ENCODE measurements at places on chromosomes 7 and 10.

DNA sequence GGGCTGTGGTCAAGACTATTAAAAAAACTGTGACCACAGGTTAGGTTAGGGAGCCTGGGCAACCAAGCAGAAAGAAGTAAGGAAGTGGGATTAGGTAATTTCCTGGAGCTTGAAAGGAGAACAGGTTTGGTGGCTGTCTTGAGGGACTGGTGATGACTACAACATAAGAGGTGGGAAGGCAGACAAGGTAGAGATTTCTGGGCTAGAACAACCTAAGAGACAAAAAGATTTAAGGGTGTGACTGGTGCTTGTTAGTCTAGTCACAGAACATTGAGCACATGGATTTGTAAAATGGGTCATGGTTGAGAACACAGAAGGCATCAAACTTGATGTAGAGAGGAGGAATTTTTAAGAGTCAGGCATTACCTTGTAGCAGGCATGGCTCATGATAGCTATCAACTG lies 123.7 kb upstream of the ASAH2 start:
- DNase-seq = no peak

- peak; percentile 72 for DNase-seq
These were observed 13.7 kb downstream of the RPS24 start for GRCh38 chr10:78047314-78047891.

GRCh38 chr7:91357901-91358300 lies 93.7 kb downstream of the FZD1 start:
- no peak for DNase-seq

- DNase-seq = no peak
These were observed 944.1 kb downstream of the SORCS3 start for GRCh38 chr10:105585171-105585570.

DNA sequence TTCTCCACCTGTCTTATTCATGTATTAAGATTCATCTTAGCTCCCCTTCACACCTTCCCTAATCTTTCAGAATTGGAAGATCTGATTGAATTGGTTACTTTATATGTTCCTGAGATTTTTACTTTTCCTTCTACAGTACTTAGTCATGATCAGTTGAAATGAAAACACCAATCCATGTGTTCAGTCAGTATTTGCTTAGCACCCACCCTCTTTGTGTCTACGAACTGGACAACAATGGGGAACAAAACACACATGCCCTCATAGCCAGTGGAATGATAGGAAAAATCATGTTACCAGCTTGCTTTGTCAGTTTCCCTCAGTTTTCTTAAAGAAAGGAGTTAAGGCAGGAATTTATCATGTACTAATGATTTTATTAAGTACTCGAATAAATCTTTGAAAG lies 2.0 kb downstream of the MASTL start:
- DNase-seq = no peak

DNA sequence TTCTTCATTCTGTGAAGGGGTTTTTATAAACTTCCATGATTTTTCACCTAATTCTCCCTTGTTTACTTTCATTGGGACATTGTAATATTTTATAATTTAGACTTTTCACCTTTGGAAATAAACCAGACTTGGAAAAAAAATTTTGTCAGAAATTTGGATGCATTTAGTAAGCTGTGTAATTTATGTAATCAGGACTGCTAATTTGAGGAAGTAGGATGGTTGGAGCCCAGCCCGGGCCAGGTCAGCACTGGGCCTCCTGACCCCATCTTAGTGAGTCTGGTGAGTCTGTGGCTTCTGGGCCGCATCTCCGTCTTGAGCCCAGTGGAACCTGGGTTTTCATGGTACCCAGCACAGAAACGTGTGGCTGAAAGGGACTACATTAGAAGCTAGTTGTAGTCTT lies 27.6 kb upstream of the ZNF32 start:
- no peak for DNase-seq

DNA sequence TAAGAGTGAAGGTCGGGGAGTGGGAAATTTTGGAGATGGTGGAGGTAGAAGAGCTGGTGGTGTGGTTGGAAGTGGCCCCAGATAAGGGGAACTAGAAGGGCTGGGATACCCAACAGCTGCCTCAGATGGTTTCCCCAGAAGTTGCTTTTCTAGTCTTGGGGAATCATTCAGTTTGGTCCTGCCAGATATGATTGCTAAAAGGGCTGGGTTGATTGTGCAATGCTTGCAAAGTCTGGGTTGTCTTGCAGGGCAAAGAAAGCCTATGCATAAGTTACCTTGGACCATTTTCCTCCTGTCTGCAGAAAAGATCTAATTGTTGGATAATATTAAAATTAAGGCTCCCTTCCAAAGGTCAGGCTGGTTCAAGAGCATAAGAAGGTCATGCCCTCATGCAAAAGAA lies 213.8 kb upstream of the ZNF804B start:
- DNase-seq = no peak

- peak; percentile 40 for DNase-seq
These were observed 41.9 kb downstream of the ADAMTS14 start for GRCh38 chr10:70714245-70714644.

GRCh38 chr10:78401624-78402367 lies 368.1 kb downstream of the RPS24 start:
- DNase-seq = no peak

DNA sequence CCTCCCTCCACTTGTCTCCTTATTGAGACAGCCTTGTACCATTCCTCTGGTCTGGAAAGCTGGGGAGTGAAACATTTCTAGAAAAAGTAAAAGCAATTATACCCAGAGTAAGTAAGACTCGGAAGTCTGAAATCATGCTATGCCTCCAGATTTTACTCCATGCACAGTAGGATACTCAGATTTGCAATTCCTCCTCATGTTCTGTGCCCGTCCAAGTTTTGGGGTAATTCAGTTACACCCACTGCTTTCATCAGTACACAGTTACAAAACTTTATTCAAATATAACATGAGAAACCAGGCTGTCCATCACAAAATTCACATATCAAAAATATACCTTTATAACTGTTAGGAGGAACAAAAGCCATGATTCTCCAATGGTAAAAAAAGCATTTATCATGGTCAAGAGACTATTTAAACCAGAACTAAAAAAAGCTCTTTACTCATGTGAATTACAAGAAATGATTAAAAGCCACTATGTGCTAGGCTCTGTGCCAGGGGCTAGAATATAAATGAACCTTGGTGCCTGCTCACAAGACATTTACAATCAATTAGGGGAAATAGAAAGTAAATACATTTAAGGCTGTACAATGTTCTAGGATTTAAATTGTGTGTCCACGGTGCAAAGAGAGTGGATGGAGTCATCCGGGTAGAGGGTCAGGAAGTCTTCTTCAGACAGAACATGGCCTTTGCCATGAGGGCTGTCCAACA lies 320.2 kb downstream of the ELMO1 start:
- DNase-seq = no peak

DNA sequence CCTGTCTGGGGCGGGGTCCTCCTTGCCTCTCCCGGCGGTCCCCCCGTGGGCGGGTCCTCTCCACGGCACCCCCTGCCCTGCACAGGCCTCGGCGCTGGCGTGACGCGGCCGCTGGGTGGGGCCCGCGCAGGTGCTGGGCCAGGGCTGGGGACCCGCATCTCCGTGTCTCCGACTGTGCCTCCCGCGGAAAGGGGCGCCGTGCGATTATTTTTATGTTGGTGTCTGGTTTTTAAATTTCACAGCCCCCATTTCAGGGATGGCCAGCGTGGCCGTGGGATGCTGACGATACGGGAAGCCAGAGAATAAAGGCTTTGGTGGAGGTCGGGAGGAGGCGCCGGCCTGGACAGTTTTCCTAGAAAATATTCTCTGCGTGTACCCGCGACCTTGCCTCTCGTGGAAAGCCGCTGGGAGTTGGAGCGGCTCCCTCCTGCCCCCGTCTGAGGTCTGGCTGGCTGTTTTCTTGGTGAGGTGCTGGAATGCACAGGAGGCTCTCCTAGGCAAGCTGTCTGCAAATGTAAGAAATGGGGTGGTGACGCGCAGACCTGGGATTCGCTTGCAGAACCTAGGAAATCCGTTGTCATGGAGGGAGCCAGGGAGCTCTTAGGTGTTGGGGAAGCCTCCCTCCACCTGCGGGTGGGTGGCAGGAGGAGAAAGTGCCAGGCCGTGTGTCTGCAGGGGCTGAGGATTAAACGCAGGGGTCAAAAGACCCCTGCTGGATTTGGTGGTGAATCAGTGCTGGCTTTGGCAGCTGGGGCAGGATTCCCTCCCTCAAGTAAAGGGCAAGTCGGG lies 28.7 kb upstream of the JAKMIP3 start:
- peak; percentile 76 for DNase-seq

DNA sequence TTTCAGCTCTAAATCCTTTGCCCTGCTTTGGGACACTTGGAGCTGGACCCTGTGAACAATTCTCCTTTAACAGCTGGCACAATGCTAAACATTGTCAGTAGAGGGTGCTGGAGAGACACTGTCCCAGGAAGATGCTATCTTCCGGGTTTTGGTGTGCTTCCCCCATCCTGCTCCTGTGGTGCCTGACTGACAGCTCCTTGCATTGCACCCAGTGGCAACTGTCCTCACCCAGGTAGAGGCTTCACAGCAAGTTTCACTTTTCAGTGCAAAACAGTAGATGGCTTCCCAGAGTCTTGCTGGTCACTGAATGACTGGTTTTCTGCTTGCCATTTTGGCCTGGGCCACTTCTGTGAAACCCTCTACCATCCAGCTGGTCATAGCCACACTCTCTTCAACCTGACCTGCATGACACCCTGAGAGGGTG lies 77.3 kb downstream of the CDC14C start:
- no peak for DNase-seq

DNA sequence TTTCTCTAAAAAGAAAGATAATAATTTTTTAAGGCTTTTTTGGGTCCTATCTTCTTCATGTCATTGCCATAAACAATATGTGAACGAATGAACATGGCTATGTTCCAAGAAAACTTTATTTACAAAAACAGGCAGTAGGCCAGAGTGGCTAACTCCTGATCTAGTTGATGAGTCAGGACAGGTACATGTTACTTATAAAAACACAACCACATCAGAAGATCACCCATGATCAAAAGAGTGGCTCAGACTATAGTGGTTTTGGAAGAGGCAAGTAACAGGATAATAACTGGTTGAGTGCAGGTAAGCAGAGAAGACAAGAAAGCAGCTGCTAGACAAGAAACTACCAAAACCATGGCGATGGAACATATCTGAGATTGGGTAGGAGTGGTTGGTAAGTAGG lies 468.7 kb downstream of the KCNMA1 start:
- DNase-seq = no peak

GRCh38 chr7:30596014-30596641 lies 1.4 kb downstream of the GARS1 start:
- DNase-seq = no peak

DNA sequence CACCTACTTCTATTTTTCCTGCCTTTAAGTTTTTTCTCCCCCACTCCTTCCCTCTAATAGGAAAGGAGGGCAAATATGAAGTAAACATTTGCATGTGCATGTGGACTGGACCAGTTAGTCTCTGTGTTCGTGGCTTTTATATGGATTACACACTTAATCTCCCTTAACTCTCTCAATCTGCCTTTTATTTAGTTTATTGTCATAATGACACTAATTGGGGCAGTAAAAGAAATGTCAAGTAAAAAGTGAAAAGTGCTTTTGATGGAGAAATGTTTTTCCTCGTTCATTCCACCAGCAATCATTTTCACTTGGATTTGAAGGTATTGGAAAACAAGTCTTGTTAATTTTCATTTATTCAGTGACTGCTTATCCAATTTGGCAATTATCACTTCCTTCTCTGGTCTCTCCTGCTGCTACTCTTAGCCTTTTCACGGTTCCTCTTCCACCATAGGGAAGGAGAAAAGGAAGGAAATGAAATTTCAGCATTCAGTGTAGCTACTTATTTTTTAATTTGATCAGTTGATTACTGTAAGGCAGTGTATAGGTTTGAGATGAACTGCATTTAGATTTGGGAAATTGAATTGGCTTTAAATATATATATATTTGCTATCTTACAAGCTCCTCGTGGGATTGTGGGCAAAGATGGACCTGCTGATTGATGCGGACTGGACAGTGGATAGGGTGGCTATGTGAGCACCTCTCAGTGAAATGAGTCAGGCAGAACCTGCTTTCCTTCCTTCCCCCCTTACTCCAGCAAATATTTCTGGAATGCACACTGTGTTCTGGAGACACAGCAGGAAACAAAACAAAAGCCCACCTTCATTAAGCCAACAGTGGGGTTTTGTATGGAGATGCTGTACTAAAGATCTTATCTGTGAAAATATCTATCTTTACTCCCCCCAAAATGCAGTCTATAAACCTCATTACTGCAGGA lies 77.5 kb downstream of the LRRC4 start:
- DNase-seq = no peak

GRCh38 chr10:59279991-59280505 lies 82.3 kb downstream of the FAM13C start:
- DNase-seq = no peak

DNA sequence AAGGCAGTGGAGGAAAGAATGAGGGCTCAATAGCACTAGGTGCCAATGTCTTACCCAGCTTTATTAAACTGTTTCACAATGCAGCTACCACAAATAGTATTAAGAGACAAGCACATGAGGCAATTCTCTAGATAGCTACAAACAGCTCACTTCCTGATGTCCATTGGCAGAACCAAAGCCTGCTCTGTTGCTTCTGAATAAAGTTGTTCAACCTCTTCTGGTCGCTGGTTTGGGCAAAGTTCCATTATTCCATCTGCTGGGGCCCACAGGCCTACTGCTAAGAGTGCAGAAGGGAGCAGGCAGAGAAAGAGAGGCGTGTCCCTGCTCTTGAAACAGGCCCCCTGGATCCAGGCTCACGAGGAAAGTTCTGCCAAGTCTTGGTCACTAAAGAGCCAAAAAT lies 173.9 kb downstream of the ZNF438 start:
- DNase-seq = no peak

GRCh38 chr10:87585565-87586514 lies 73.8 kb upstream of the PAPSS2 start:
- DNase-seq = no peak

GRCh38 chr7:32034052-32034451 lies 36.2 kb downstream of the PDE1C start:
- no peak for DNase-seq

DNA sequence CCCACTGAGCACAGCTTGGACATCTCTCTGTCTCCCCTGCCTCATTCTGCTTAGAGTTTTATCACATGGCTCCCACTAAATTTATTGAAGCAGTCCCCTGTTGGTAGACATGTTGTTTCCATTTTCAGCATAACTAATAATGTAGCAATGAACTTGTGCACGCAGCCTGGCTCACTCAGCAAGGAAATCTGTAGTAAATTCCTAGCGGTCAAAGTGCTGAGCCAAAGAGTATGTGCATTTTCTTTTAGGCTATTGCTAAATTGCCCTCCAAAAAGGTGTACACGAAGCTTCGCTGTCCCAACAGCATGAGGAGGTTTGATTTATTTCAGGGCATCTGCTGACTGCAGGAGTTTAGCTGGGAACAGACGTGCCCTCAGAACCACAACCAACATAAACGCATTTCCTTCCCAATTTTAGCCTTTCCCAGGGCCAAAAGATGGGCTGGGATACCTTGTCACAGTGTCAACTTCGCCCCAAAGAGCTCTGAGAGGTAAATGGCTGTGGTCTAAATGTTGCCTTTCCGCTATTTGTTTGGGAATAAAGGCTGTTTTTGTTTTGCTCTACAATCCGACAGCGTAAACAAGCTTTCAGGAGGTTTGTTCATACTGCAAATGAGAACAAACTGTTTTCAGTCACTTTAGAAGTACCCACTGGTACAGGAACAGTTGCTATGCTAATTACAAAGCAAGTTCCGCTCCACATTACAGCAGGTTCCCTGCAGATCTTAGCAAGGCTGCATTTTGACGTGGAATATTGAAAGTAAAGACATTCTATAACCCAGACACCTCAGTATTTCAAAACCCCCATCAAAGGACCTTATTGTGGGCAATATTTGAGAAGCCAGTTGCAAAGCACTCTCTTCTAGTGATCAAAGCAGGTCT lies 16.8 kb downstream of the VSIR start:
- no peak for DNase-seq

- no peak for DNase-seq
These were observed 352.7 kb downstream of the CXCL12 start for GRCh38 chr10:44032216-44032615.
